ENCODE measurements at places on chromosomes 6 and 20.

- DNase-seq, result no peak
- H3K36me3 ChIP-seq, result peaks cover 29% of the 10 kb centered on the region
- peaks cover 4% of the 10 kb centered on the region for H3K4me1 ChIP-seq
- H3K27me3 ChIP-seq, result no peaks in the 10 kb centered on the region
Measured at GRCh38 chr6:150813319-150813992, 52.0 kb upstream of the MTHFD1L start.

GRCh38 chr20:61801065-61801360 lies 264.7 kb downstream of the TAF4 start:
- no peak overlapping the region for H3K27ac ChIP-seq
- peaks cover 13% of the 10 kb centered on the region for H3K27me3 ChIP-seq
- H3K36me3 ChIP-seq, result no peaks in the 10 kb centered on the region
- no peak overlapping the region for H3K4me3 ChIP-seq

GRCh38 chr20:36482044-36482473 lies 59.3 kb upstream of the MYL9 start:
- DNase-seq, result no peak
- peaks cover 4% of the 10 kb centered on the region for H3K27me3 ChIP-seq
- no peak overlapping the region for H3K4me3 ChIP-seq
- H3K27ac ChIP-seq, result no peak overlapping the region
- peaks cover 5% of the 10 kb centered on the region for H3K36me3 ChIP-seq

- H3K27me3 ChIP-seq, result peaks cover 3% of the 10 kb centered on the region
- DNase-seq, result no peak
- no peaks in the 10 kb centered on the region for H3K36me3 ChIP-seq
- H3K4me1 ChIP-seq, result peaks cover 5% of the 10 kb centered on the region
Measured at GRCh38 chr6:130760006-130760405, 67.2 kb upstream of the SMLR1 start.

DNA sequence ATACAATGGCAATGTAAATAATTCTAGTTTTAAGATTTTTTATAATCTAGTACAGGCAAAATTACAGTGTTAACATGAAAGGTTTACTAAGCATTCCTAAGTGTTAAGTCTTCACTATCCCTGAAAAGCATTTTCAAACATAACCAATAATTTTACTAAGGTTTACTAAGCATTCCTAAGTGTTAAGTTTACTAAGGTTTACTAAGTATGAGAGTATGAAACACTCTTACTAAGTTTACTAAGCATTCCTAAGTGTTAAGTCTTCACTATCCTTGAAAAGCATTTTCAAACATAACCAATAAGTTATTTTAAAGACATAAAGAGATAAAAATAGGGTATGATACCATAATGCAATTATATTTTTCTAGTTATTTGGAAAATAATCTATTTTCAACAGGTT lies 82.6 kb downstream of the PRSS35 start:
- no peaks in the 10 kb centered on the region for H3K27me3 ChIP-seq
- DNase-seq, result no peak
- no peak overlapping the region for H3K27ac ChIP-seq
- H3K36me3 ChIP-seq, result no peaks in the 10 kb centered on the region

DNA sequence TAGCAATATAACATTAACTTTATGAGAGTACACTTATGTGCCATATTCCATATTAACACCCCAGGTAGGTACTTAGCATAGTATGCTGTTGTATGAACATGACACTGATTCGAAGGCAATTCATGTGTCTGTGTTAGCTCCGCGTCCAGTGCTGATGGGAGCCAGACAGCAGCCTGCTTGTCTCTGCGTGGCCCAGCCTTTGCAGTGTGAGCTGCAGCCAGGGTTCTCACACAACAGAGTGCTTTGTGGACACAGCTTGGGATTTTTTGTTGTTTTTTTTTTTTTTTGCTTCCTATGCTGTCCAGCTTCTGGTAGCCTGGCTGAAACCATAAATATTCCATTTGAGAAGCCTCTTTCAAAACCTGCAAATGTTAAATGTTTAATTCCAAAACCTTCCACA lies 350.9 kb downstream of the SMOC2 start:
- no peak overlapping the region for H3K4me3 ChIP-seq
- H3K36me3 ChIP-seq, result no peaks in the 10 kb centered on the region

DNA sequence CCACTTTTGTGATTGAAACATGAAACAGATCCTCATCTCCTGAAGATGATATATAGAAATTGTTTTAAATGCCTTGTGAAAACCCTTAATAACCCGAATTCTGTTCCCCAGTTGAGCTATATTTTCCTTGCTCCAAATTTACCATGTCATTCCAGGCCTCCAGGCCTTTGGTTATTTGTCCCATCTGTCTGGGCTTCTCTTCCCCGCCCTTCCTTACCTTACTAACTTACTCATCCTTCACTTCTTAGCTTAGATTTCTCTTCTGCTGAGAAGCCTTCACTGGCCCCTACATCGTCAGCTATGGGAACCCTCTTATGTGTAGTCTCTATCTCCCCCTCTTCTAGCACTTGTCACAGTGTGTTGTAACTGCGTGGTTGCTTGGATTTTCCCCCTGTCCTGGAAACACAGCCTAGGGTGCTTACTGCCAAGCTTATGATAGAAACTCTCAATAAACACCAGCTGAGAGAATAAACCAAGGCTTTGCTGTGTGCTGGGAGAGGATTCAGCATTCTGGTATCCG lies 68.6 kb downstream of the SGK1 start:
- H3K36me3 ChIP-seq, result no peaks in the 10 kb centered on the region
- peaks cover 14% of the 10 kb centered on the region for H3K27me3 ChIP-seq
- no peak overlapping the region for H3K27ac ChIP-seq
- H3K4me1 ChIP-seq, result peaks cover 29% of the 10 kb centered on the region
- no peak overlapping the region for H3K4me3 ChIP-seq

GRCh38 chr20:4512891-4513550 lies 208.7 kb upstream of the PRND start:
- H3K4me1 ChIP-seq, result peaks cover 2% of the 10 kb centered on the region
- H3K27ac ChIP-seq, result no peak overlapping the region
- peaks cover 6% of the 10 kb centered on the region for H3K27me3 ChIP-seq
- no peak overlapping the region for H3K4me3 ChIP-seq

- H3K36me3 ChIP-seq, result peaks cover 4% of the 10 kb centered on the region
- peak overlapping the region; percentile 99 for H3K4me3 ChIP-seq
- DNase-seq, result no peak
- H3K27ac ChIP-seq, result peak overlapping the region; percentile 100
Measured at GRCh38 chr6:4021854-4022695, 56.9 kb downstream of the FAM217A start.

- no peaks in the 10 kb centered on the region for H3K36me3 ChIP-seq
- no peak for DNase-seq
- peaks cover under 1% of the 10 kb centered on the region for H3K4me1 ChIP-seq
- H3K27ac ChIP-seq, result no peak overlapping the region
- no peaks in the 10 kb centered on the region for H3K27me3 ChIP-seq
Measured at GRCh38 chr6:137776786-137777686, 90.0 kb upstream of the TNFAIP3 start.

DNA sequence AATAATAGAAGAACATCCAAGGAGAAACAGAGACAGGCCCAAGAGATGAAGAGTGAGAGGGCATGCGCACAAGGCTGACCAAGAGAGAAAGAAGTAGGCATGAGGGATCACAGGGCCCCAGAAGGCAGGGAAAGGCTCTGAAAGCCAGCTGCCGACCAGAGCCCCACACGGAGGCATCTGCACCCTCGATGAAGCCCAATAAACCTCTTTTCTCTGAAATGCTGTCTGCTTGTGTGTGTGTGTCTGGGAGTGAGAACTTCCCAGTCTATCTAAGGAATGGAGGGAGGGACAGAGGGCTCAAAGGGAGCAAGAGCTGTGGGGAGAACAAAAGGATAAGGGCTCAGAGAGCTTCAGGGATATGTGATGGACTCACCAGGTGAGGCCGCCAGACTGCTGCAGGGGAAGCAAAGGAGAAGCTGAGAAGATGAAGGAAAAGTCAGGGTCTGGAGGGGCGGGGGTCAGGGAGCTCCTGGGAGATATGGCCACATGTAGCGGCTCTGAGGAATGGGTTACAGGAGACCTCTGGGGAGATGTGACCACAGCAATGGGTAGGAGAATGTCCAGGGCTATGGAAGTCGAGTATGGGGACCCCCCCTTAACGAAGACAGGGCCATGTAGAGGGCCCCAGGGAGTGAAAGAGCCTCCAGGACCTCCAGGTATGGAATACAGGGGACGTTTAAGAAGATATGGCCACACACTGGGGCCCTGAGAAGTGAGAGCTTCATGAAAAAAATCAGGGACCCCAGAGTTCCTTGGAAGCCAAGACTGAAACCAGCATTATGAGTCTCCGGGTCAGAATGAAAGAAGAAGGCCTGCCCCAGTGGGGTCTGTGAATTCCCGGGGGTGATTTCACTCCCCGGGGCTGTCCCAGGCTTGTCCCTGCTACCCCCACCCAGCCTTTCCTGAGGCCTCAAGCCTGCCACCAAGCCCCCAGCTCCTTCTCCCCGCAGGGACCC lies 981 bp upstream of the TNF start:
- H3K4me3 ChIP-seq, result no peak overlapping the region
- H3K4me1 ChIP-seq, result no peaks in the 10 kb centered on the region
- no peak overlapping the region for H3K27ac ChIP-seq
- no peaks in the 10 kb centered on the region for H3K36me3 ChIP-seq
- peaks cover 45% of the 10 kb centered on the region for H3K27me3 ChIP-seq

- no peak for DNase-seq
- no peak overlapping the region for H3K27ac ChIP-seq
- H3K27me3 ChIP-seq, result peaks cover 8% of the 10 kb centered on the region
- no peaks in the 10 kb centered on the region for H3K4me1 ChIP-seq
- no peak overlapping the region for H3K4me3 ChIP-seq
- no peaks in the 10 kb centered on the region for H3K36me3 ChIP-seq
Measured at GRCh38 chr20:57826666-57827287, 117.0 kb upstream of the PMEPA1 start.

DNA sequence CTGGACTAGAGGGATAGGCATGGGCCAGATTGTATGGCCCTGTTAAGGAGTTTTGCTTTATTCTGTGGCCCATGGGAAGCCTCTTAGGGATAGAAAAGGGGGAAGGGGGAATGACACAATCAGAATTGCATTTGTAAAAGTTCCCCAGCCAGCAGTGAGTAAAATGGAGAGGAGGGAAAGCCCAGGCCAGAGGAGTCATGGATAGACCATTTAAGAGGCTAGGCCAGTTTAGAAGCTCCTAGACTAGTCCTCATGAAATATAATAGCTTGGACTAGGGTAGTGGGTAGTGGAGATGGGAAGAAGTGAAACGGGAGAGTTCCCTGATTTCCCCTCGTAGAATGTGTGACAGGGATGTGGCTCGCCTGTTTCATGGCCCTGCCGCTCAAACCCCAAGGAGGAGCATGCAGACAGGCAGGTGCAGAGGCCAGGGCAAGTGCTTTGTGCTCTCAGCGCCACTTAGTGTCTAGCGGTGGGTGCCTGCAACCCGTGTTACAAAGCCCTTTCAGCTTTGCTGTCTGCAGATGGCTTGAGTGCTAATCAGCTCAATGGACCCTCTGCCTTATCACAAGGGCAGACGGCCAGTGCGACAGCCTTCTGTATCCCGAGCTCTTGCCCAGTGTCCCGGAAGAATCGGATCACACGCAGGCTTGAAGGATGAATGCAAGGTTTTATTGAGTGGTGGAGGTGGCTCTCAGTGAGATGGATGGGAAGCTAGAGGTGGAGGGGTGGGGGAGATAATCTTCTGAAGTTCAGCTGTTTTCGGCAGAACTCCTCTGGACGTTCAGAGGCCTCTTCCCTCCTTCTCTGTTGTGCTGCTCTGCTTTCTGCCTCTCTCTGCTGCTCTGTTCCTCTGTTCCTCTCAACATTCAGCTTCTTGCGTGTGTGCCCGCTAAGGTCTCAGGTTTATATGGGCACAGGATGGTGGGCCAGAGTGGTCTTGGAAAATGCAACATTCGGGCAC lies 141.1 kb downstream of the CEP57L1 start:
- H3K4me1 ChIP-seq, result peaks cover 17% of the 10 kb centered on the region
- DNase-seq, result peak; percentile 15
- no peak overlapping the region for H3K27ac ChIP-seq
- H3K4me3 ChIP-seq, result no peak overlapping the region
- peaks cover 6% of the 10 kb centered on the region for H3K27me3 ChIP-seq

GRCh38 chr20:57013217-57013616 lies 253.2 kb downstream of the BMP7 start:
- no peak for DNase-seq
- peaks cover 10% of the 10 kb centered on the region for H3K4me1 ChIP-seq
- no peak overlapping the region for H3K27ac ChIP-seq
- H3K27me3 ChIP-seq, result peaks cover 32% of the 10 kb centered on the region
- no peaks in the 10 kb centered on the region for H3K36me3 ChIP-seq

DNA sequence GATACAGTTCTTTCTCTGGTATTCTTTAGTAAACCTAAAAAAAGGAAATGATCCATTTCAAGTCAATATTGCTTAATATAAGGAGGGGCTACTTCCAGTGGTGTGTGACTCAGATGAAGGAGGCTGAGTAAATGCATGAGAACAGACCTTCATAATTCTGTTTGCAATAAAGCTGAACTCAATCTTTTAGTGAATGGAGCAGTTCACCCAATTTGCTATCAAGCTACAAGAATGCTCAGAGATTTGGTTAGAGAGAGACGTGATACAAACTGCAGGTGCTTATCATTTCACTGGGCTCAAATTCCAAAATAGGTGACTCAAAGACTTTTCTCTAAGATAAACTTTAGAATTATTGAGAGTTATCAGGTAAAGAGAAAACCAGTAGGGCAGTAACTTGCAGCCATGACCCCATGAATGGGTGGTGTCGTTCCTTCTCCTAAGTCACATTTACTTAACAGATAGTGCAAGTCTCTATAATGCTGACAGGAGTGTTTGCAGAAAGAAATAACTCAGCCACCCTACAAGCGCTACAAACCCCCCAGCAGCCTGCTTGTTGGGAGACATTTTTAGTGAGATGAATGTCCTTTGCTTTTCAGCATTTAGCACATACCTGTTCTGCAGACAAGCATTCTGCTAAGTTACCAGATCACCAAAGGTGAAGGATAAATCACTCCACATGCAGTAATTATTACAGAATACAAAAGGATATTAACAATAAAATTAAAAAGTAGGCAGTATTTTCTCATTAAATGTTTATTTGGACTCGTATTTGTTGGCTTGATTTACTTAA lies 16.4 kb upstream of the BLOC1S5 start:
- no peak overlapping the region for H3K4me3 ChIP-seq
- no peak for DNase-seq
- peak overlapping the region; percentile 84 for H3K27ac ChIP-seq
- H3K4me1 ChIP-seq, result peaks cover 38% of the 10 kb centered on the region
- H3K27me3 ChIP-seq, result no peaks in the 10 kb centered on the region
- H3K36me3 ChIP-seq, result peaks cover 14% of the 10 kb centered on the region

- peaks cover 3% of the 10 kb centered on the region for H3K4me1 ChIP-seq
- no peak overlapping the region for H3K4me3 ChIP-seq
- no peaks in the 10 kb centered on the region for H3K36me3 ChIP-seq
Measured at GRCh38 chr20:15618912-15619311, 954.3 kb downstream of the KIF16B start.

DNA sequence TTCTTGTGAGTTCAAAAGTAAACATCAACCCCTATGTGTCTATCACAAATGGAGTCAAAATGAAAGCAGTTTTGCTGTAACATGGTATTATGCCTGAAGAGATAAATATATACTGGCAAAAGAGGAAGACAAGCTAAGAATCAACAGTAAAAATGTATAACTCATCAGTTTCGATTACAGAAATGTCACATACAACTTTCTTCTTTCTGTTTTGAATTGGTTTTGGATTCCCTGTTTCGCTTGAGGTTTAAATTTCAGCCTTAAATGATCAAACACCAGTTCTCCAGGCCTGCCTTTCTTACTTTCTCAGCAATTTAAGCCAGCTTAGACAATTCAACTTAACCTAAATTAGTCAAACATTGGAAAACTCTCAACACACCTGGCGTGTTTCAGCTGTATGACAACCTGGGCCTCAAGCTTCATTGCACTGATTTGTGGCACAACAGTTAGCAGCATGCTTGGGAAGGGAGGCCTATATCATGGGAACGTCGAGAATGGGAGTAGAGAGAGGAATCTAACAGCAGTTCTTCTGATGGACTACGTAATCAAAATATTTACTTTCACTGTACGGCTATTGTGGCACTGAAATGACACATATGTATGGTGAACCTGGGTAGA lies 51.9 kb upstream of the MARCKS start:
- H3K36me3 ChIP-seq, result no peaks in the 10 kb centered on the region
- H3K27me3 ChIP-seq, result no peaks in the 10 kb centered on the region
- H3K4me1 ChIP-seq, result no peaks in the 10 kb centered on the region
- no peak for DNase-seq
- no peak overlapping the region for H3K27ac ChIP-seq

All from progenitor cell of endocrine pancreas (in vitro differentiated cells).